Metanephros (tissue), 2 donors: ENCODE measurements at places on chromosomes 6 and 20. TPM values are rescaled to one million over a fixed set of nuclear protein-coding genes. Genes with fewer than 3 reads are reported as not detected.

The LHFPL5 gene
- not detected for total RNA-seq

The BMP5 gene
- total RNA-seq, result 4.9 TPM

The ETV7 gene
- total RNA-seq, result 0.29 TPM

The NFKBIL1 gene
- 26.4 TPM for total RNA-seq

The SLC44A4 gene
- 28.4 TPM for total RNA-seq

The NKX2-4 gene
- not detected for total RNA-seq

The TGM2 gene
- total RNA-seq, result 57.3 TPM

The TNF gene
- 0.35 TPM for total RNA-seq

The SRXN1 gene
- 12.4 TPM for total RNA-seq

The OTOR gene
- not detected for total RNA-seq

The NDUFAF4 gene
- 14.9 TPM for total RNA-seq

The KIAA1586 gene
- 19.9 TPM for total RNA-seq

The PXDC1 gene
- total RNA-seq, result 22.7 TPM
